Neural crest cell (in vitro differentiated cells): ENCODE measurements at places on chromosomes 2 and 18.

GRCh38 chr2:63054841-63055225 is 4.2 kb downstream of the OTX1 start:
- DNase-seq, result no peak

DNA sequence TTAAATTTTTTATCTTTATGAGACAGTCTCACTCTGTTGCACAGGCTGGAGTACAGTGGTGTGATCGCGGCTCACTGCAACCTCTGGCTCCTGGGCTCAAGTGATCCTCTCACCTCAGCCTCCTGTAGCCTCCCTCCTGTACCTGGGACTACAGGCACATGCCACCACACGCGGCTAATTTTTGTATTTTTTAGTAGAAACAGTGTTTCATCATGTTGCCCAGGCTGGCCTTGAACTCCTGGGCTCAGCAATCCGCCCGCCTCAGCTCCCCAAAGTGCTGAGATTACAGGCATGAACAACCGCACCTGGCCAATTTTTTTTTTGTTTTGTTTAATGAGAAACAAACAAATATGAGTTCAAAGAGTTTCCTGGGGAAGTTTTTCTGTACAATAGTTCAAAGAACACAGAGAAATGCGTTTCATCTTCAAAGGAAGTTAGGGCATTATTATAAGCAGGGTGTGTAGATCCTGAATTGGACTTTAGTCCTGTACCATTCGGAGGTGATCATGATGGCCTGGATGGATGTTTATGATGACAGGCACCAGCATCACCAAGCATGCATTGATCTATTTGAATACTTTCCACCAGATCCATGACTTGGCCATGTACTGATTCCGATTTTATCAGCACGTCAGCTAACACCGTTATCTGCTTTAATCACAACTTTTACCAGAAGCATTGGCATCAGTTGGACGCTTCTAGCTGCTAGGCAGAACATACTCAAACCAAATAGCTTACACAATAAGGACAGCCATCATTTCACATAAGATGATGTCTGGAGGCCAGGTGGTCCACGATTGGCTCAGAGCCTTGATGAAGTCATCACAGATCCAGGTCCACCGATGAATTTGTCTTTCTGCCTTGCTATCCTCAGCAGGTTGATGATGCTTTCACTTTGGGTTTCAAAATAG is 28.9 kb downstream of the TCF23 start:
- DNase-seq, result no peak

GRCh38 chr2:44983836-44984604 is 25.2 kb downstream of the SIX2 start:
- DNase-seq, result no peak

- DNase-seq, result no peak
Observed at GRCh38 chr2:138648606-138649005, 131.6 kb downstream of the NXPH2 start.

GRCh38 chr2:233990261-233990798 is 60.2 kb upstream of the SPP2 start:
- DNase-seq, result no peak

DNA sequence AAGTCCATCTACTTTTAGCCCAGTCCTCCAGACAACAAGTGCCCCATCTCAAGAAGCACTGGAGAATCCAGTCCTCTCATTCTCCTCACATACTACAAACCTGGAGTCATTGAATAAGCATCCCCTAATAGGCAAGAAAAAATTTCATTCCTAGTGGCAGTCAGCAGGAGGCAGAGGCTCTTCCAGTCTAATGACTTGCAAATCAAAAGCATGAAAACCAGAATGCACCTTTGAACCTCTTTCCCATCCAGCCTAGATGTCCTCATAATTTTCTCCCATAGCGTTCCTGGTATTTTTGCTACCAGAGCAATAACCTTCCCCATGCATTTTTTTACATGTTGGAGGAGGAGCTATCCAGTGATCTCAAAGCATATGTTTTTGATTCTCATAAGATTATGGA is 252.6 kb downstream of the TTC32 start:
- no peak for DNase-seq

- no peak for DNase-seq
Observed at GRCh38 chr2:238428866-238429265, 2.1 kb downstream of the ASB1 start.

- no peak for DNase-seq
Observed at GRCh38 chr2:190858817-190859216, 21.8 kb upstream of the GLS start.

GRCh38 chr18:26121476-26121875 is 12.2 kb upstream of the PSMA8 start:
- no peak for DNase-seq

DNA sequence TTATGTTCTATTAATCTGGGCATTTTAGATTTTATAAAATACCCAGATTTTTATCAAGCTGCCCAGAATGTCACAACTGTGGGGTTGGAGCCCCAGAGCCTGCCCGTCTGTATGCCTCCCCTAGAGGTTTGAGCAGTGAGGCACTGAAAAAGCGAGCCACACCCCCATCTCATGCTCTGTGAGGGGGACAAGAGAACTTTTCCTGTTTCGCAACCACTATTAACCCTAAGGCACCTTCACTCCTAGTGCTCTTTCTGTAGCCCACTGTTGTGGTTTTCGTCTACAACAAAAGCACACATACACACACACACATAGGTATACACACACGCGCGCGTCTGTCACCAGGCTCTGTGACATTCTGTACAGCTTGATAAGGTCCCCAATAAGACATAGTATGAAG is 38.0 kb downstream of the DCDC2C start:
- DNase-seq, result no peak

GRCh38 chr2:64975232-64975821 is 13.9 kb upstream of the SLC1A4 start:
- DNase-seq, result no peak

DNA sequence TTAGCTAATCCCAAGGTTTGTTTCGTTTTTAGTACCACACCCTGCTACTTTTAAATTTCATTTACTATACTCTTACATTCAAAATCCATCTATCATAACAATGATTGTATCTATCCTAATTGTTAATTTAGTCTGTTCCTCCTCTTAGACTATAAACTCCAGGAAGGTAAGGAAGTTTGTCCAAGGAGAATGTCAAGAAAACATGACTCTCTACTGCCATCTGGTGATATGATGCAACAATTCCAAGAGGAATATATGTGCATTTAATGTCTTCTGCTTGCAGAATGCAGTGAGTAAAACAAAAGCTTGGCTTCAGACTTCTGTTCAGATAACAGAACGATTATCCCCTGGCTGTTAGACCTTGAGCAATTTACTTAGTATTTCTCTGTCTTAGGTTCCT is 1267.1 kb downstream of the LRP1B start:
- DNase-seq, result no peak

GRCh38 chr2:12543978-12544558 is 172.7 kb upstream of the TRIB2 start:
- DNase-seq, result no peak

DNA sequence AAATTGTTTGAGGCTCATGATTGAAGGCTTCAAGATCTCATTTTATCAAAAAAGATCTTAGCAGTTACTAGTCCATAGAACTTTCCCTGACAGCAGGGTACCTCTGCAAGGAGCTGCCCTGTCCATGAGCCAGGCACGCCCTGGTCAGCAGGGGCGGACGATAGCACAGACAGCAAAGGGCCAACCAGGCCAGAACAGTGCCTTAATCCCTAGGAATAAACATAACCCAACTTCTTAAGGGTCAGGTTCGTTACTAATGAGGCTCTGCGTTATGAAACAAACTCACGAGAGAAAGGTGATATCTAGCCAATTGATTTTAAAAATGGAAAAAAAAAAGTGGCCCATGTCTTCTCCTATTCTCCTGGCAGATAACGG is 59.2 kb downstream of the BCL2 start:
- no peak for DNase-seq

DNA sequence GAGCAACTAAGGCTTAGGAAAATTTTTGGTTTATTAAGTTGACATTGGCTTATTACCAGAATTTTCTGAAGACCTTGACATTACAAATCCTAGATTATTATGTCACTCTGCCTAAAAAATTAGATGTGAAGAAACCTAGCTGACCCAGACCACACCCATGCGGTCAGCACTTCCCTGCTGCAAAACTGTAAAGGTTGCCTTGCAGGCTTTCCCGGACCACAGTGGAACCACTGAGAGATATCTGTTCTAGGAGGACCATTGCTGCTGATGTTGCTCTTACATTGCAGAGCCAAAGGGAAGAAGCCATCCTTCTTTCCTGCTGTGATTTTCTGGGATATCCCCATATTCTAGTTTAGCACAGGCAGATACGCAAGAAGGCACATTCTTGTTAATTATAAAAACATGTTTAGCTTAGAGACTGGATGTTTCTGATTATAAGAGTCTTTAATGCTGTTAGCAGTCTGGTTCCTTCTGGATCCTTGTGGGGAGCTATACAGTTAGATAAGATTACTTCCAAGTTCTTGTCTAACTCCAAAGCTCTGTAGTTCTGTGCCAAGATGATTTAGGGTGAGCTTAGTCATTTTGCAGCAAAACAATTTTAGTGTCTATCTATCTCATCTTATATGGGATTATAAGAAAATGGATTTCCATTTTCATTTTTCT is 70.2 kb downstream of the AOX1 start:
- DNase-seq, result no peak

DNA sequence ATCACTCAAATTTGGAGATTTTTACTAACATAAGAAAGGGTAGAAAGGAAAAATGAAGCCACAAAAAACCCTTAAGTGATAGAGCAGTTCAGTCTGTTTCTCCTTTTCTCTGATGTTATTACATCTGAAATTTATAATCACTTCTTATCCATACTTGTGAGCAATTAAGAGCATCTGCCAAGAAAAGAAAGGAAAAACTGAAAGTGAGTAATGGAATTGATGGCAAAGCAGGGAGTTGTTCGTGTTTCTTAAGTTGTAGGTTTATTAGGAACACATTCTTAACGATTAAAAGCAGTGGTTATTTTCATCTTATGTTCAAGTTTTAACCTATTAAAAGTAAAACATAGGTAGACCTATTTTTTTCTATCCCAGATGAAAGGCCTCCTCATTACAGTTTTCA is 277.7 kb downstream of the RND3 start:
- no peak for DNase-seq

DNA sequence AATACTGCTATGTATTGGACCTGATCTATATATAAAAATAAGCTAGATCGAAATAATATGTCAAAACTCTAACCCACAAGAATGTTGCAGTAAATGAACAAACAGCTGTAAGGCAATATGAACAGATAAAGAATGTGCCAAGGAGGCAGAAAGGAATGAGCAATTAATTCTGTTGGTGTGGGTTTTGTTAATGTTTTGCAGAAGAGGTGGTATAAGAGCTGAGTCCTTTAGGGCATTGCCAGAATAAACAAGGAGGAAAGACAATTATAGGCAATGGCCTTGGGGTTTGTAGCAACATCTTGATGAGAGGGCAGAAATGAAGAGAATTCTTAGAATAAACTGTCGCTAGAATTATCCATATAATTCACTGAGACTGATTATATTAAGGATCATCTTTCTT is 240.9 kb upstream of the GULP1 start:
- no peak for DNase-seq

GRCh38 chr2:46812361-46813019 is 103.1 kb downstream of the MCFD2 start:
- no peak for DNase-seq

- DNase-seq, result peak; percentile 43
Observed at GRCh38 chr2:88590998-88591613, 36.2 kb downstream of the EIF2AK3 start.

- DNase-seq, result no peak
Observed at GRCh38 chr2:24083567-24084385, 858 bp downstream of the TP53I3 start.
